ENCODE measurements at places on chromosomes 3 and 15.
A peak's percentile ranks its signal among the peaks of the same experiment; 100 is the strongest.

- DNase-seq = peak; percentile 4
These were observed 39.7 kb downstream of the UNC13C start for GRCh38 chr15:54017959-54018358.

DNA sequence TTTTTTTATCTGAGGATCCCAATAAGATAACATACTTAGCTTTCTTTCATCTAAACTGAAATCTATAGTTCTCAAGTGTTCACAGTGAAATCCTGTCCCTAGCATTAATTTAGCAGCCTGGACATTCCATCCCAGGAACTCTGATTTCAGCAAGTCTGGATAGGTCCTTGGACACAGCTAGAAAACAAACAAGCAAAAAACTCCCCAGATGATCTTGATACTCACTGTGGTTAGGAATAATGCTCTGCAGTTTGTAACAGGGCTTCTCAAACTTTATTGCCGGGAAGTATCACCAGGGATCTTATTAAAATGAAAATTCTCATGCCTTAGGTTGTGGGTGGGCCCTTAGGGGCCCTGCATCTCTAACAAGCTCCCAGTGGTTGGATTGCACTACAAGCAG, 24.3 kb downstream of the THBS1 start:
- no peak for DNase-seq

DNA sequence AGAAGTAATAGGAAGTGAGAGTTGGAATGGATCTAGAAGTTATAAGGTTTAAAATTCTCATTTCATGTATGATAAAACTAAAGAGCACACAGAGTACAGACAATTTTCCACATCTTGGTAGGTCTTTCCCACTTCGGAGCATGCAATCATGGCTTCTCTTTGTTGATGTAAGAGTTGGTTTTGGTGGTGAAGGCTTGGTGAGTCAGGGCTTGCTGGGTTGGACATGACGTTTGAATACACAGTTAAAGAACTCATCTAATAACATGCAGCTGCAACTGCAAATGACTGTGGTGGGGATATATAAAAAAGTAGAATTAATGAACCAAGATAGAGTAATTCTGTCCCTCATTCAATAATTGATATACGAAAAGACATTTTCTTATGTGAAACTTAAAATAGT, 39.5 kb upstream of the GRM7 start:
- DNase-seq = no peak

DNA sequence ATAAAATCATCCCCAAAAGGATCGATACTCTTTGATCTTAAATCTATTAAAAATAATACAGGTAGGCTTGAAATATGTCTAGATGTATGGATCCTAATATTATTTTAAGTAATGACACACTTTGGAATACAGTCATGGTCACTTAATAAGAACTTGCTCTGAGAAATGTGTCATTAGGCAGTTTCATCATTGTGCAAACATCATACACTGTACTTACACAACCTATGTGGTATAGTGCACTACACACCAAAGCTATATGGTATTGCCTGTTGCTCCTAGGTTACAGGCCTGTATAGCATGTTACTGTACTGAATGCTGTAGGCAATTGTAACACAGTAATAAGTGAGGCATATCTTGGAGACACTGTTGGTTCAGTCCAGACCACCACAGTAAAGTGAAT, 307.1 kb downstream of the RAP2B start:
- no peak for DNase-seq

DNA sequence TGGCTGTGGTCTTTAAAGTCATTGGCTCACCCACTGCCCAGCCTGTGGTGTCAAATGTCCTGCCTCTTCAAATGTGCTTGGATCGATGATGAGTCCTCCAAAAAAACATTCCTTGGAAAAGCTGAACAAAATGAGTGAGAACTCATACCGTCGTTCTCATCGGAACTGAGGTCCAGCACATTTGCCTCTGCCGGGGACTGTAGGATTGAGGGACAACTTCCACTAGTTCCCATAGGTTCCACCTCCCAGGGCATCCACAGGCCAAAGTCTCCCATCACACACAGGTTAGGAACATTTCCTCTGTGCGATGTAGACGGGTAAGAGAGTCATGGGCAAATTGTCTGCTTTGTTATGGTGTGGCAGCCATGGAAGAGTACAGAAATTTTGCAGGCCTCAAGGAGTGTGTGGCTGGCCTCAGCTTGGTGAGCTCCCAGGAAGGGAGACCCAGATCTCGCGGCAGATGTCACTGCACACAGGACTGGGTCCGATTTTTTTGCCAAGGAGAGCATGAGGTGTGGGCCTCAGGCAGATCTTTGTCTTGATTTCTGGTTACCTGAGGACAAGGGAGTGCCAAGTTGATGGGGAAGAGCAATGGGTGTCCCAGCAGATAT, 115.7 kb downstream of the SNRPN start:
- DNase-seq = no peak

DNA sequence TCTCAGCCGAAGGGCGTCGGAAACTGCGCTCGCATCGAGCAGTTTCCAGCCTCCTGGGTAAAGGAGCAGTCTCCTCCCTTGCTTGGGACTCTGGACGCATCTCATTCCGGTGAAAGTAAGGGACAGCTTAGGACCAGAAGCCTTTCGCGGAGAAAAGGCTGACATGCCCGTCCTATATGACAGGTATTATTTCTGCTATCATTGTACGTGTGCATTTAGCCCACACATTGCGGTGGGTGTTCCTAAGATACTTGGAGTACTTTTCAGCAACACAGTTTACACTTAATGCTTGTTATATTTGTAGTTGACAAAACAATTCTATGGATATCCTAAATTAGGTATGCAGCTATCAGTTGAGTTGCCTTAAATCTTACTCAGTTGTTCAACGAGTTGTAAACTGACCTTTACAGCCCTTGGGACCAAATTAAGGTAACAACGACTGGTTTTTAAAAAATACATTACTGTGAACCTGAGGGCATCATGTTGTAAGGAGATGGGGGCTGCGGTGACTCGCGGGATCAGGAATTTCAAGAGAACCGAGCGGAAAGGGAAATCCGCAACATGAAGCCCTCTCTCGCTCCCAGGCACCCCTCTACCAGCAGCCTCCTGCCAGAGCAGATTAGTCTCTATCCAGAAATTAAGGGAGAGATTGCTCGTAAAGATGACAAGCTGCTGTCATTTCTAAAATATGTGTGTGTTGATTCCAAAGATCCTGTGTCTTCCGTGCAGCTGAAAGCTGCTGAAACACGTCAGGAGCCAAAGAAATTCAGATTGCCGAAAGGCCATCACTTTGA, 632 bp upstream of the COPS2 start:
- DNase-seq = peak; percentile 16

DNA sequence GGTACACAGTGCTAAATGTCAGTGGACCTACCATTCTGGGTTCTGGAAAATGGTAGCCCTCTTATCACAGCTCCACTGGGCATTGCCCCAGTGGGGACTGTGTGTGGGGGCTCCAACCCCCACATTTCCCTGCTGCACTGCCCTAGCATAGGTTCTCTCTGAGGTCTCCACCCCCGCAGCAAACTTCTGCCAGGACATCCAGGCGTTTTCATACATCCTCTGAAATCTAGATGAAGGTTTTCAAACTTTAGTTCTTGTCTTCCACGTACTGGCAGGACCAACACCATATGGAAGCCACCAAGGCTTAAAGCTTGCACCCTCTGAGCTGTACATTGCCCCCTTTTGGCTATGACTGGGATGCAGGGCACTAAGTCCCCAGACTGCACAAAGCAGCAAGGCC, 788.2 kb upstream of the ALCAM start:
- DNase-seq = no peak

GRCh38 chr15:83207009-83207659, 489 bp downstream of the HDGFL3 start:
- DNase-seq = peak; percentile 22

- no peak for DNase-seq
These were observed 115.4 kb downstream of the NEK10 start for GRCh38 chr3:27253831-27254230.

- no peak for DNase-seq
These were observed 28.7 kb downstream of the CACNA2D2 start for GRCh38 chr3:50474717-50475116.

GRCh38 chr3:123561188-123561587, 23.7 kb downstream of the HACD2 start:
- no peak for DNase-seq

GRCh38 chr3:108125550-108126071, 34.8 kb upstream of the CD47 start:
- DNase-seq = no peak

DNA sequence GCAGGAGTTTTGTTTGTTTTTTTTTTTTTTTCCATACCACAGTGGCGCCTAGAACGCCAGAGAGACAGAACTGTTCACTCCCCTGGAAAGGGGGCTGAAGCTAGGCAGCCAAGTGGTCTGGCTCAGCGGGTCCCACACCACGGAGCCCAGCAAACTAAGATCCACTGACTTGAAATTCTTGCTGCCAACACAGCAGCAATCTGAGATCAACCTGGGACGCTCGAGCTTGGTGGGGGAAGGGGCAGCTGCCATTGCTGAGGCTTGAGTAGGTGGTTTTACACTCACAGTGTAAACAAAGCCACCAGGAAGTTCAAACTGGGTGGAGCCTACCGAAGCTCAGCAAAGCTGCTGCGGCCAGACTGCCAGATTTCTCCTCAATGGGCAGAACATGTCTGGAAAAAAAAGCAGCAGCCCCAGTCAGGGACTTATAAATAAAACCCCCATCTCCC, 29.8 kb downstream of the SPICE1 start:
- DNase-seq = no peak

DNA sequence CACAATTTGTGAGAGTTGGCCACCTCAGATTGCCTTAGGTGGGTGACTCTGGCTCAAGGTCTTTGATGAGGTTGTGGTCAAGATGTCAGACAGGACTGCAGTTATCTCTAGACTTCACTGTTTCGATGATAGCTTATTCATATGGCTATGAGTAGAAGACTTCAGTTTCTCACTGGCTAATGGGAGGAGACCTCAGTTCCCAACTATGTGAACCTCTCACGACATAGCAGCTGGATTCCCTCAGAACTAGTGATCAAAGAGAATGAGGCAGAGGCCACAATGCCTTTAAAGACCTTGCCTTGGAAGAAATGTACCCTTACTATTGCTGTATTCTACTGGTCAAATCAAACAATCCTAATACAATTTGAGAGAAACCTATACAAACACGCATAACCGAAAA, 607.5 kb upstream of the ROBO2 start:
- no peak for DNase-seq

DNA sequence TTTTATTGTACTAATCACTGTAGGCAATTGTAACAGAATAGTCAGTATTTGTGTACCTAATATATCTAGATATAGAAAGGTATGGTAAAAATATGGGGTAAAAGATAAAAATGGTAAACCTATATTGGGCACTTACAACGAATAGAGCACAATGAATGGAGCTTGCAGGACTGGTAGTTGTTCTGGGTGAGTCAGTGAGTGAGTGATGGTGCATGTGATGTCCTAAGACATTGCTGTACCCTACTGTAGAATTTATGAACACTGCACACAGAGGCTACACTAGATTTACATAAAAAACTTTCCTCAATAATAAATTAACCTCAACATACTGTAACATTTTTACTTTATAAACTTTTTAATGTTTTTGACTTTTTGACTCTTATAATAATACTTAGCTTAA, 274.3 kb upstream of the PPP2R3A start:
- DNase-seq = no peak

- no peak for DNase-seq
These were observed 10.4 kb upstream of the CX3CR1 start for GRCh38 chr3:39290255-39290654.

- DNase-seq = no peak
These were observed 8.6 kb upstream of the ZNF148 start for GRCh38 chr3:125383744-125384143.

DNA sequence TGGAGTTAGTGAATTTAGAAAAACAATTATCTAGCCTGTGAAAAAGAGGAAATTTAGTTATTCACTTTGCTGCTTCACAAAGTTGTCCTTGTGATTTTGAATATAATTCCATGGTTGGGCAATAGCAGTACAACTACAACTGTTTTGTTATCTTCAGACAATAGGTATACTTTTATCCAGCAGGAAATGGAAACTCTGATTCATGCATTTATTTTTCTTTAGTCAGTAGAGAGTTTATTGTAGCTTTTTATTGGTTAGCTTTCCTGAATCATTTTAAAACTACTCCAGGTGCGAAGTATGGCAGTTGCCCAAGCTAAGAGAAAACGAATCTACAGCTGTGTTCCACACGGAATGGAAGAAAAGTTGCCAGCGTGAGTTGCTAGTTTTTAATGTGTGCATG, 80.3 kb downstream of the TM4SF4 start:
- no peak for DNase-seq

- DNase-seq = no peak
These were observed 57.0 kb downstream of the DUT start for GRCh38 chr15:48388016-48388851.

- DNase-seq = no peak
These were observed 350.1 kb upstream of the PROK2 start for GRCh38 chr3:72134989-72135451.

- DNase-seq = peak; percentile 23
These were observed 1560.4 kb downstream of the OTOL1 start for GRCh38 chr3:163056874-163057497.

DNA sequence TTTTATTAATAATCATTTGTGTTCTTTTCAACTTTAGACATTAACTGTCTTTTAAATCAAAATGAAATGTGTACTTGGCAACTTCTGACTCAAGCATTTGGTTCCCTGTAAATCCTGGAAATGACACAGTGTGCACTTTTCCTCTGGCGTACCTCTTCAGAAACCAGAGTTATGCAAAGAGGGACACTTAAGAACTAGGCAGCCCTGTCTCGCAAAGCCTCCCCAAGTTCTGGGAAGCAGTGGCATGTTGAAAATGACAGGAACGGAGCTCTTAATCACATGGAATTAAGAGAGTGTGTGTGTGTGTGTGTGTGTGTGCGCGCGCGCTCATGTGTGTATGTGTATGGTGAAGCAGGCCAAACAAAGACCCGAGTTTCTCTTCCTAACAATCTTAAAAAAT, 707.4 kb downstream of the MECOM start:
- no peak for DNase-seq

- DNase-seq = peak; percentile 15
These were observed 94.7 kb upstream of the PDZRN3 start for GRCh38 chr3:73719413-73719851.

- DNase-seq = no peak
These were observed 70.0 kb downstream of the NLGN1 start for GRCh38 chr3:173467501-173467900.

DNA sequence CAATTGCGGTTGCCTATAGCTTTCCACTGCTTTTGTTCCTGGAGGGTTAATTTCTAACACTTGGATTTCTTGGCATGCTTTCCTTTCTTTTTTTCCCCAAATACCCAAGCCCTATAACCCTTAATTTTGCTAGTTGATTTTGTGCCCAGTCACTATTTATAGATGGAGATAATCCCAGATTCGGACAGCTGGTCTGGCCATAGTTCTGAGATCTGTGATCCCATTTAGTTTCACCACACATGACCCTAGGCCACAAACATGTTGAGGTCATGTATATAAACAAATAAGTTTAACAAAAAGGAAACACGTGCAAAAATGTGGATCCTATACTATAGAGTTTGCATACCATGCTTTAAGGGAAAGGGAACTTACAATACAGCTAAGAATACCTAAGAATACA, 111.4 kb downstream of the ZMAT3 start:
- no peak for DNase-seq

GRCh38 chr3:98536456-98537017, 4.8 kb downstream of the GPR15 start:
- no peak for DNase-seq

- no peak for DNase-seq
These were observed 13.3 kb upstream of the CFAP44 start for GRCh38 chr3:113454630-113455029.
